Effector CD8-positive, alpha-beta T cell (primary cell): ENCODE measurements at places on chromosomes 6 and 20.

- DNase-seq = no peak
Measured at GRCh38 chr6:81590314-81590691, 162.2 kb downstream of the TENT5A start.

GRCh38 chr6:157107915-157108651 lies 215.2 kb downstream of the TMEM242 start:
- DNase-seq = no peak

DNA sequence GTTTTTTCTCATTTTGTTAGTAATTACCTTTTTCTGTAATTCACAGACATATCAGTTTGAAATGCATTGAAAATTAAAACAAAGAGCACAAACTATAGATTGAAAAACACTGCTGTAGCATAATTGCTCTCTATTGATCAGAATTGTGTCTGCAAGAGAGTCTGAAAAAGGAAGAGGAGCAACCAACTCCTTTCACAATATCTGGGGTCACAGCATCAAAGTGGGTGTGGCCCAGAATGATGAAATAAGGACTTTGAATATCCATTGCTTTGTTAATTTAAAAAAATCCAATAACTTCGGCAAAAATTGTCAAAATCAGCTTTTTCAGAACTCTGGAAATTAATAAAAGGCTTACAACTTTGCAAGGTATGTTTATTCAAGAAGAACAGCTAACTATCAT lies 99.2 kb downstream of the MYLK4 start:
- no peak for DNase-seq

DNA sequence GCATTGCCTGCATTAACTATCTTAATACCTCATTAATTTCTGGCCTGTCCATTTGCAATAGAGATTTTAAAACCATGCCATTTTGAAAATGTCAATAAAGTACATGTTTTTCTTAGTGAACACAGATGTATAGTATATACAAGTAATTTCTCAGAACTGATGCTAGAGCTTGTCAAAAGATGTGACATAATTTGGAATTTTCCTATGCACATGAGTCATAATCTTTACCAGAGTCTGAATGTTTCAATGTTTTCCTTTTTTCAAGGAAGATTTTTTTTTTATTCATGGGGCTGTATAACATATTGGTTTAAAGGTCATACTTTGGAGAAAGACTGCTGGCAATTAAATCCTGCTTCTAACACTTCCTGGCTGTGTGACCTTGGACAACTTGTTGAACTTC lies 1347.5 kb upstream of the ADGRB3 start:
- no peak for DNase-seq

- no peak for DNase-seq
Measured at GRCh38 chr6:103011605-103012004, 1618.1 kb downstream of the GRIK2 start.

GRCh38 chr6:41966961-41967311 lies 25.3 kb upstream of the CCND3 start:
- DNase-seq = no peak

DNA sequence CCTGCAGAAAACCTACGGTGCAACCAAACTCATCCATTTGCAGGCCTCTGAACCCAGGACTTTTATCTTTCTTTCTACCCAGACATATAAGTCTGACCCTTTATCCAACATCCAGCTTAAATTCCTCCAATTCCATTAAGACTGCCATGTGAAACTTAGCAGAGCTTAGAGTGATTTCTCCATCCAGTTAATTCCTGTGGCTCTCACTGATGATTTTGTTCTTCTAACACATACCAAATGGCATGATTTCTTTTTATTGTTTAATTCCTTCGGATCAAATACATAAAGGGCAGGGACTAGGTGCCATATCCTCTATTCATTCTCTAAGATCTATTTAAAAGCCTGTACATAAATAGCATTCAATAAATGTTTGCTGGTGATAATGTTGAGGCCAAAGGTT lies 92.9 kb downstream of the TASP1 start:
- no peak for DNase-seq

DNA sequence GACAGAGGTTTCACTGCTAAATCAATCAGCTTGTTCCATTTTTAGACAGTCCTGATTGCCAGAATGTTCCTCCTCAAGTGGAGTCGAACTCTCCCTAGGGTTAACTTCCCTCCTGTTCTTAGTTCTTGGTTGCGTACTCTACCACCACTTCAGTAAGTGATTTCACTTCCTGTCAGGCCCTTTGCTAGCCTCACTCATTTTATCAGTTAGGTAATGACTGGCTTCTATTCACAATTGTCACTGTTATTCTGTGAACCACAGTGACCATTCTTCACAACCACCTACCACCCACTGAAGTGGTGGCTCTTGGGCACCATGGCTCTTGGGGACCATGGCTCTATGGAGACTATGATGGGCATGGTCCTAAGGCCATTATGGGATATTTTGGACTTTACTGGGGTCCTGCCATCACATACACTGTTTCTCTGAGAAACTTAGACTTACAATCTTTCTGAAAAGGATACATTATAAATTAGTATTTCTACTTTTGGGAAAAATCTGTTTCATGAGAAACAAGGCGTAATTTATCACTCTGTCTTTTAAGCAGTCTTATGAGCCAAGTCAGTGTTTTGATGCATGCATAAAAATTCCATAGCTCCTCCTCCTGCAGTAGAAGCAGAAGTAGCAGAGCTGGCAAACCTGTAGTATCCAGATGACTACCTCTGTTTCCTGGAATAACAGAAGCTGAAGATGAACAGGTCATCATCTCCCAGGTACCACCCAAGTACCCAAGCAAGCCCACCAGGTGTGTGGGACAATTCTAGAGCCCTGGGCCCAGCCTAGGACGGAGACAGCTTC lies 66.3 kb downstream of the ATXN1 start:
- no peak for DNase-seq

DNA sequence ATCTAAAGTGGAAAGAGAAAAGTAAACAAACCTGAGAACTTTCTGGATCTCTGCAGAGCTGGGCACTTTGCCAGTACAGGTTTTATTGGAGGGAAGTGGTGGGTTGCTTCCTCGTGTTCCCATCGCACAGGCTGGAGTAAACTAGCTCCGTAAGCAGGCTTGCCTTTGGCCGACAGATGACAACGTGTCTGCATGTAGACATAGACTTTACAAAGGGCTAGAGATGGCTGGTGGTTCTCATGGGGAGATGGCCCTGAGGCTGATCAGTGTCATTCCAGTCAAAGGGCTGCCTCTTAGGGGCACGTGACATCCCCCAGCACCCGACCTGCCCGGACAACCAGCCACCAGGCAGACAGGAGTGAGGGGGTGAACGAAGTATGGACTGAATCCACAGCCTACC lies 98.8 kb downstream of the YTHDF1 start:
- DNase-seq = no peak

GRCh38 chr6:3142536-3142935 lies 14.8 kb downstream of the TUBB2A start:
- DNase-seq = no peak

- peak; percentile 76 for DNase-seq
Measured at GRCh38 chr6:33161354-33162331, 30.6 kb downstream of the COL11A2 start.

DNA sequence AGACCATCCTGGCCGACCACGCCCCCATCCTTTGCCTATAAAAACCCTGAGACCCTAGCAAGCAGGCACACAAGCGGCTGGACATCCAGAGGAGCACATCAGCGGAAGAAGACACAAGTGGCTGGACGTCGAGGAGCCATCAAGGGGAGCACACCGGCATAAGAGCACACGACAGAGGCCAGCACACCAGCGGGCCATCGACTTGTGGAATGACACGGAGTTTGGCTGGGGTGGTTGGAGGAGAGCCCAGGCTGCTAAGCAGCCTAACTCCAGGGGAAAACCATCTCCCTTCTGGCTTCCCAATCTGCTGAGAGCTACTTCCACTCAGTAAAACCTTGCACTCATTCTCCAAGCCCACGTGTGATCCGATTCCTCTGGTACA lies 44.8 kb upstream of the BCLAF1 start:
- no peak for DNase-seq

DNA sequence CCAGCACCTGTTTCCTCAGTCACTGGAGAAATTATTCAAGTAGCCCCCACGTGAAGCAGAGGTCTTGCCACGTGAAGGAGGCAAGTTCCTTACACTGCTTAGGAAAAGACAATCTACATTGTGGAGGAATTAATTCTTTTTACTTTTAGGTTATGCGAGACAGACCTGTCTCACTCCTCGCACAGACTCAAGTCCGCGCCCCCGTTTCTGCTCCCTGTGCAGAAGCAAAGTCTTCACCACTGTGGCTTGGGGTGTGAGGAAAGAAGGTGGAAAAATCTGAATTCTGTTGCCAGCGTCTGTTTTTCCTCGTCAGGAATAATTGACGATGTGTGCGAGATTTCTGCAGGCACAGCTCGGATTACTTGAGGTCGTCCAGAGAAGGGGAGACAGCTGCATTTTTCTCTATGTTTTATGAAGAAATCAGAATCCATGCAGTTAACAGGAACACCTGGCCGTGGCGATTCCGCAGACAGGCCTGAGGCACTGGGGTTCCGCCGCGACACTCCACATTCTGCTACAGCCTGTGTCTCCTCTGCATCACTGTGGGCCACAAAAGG lies 185.1 kb downstream of the SMOC2 start:
- DNase-seq = no peak

- no peak for DNase-seq
Measured at GRCh38 chr6:25706314-25707014, 48.1 kb upstream of the SLC17A4 start.

- no peak for DNase-seq
Measured at GRCh38 chr6:21171801-21172200, 421.8 kb upstream of the SOX4 start.

- no peak for DNase-seq
Measured at GRCh38 chr6:7261852-7262461, 51.0 kb downstream of the SSR1 start.

GRCh38 chr6:29747688-29748250 lies 24.5 kb downstream of the HLA-F start:
- no peak for DNase-seq

GRCh38 chr20:41697861-41698559 lies 79.8 kb upstream of the CHD6 start:
- DNase-seq = no peak

- DNase-seq = no peak
Measured at GRCh38 chr20:5189917-5190316, 63.1 kb downstream of the CDS2 start.

DNA sequence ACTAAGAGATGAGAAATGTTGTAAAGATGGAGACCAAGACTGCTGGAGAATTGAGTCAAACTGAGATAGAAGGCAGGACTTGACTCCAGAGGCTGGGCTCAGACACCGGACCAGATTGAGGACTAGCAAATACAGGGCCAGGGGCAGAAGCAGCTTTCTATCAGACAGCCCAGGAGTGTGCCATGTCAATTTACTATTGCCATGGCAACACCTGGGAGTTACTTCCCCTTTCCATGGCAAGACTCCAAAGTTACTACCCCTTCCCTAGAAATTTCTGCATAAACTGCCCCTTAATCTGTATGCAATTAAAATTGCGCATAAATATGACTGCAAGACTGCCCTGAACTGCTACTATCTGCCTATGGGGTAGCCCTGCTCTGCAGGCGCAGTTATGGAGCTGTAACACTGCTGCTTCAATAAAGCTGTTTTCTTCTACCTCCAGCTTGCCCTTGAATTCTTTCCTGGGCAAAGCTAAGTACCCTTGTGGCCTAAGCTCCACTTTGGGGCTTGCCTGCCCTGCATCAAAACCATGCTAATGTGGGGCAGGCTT lies 90.1 kb upstream of the EDN1 start:
- no peak for DNase-seq

DNA sequence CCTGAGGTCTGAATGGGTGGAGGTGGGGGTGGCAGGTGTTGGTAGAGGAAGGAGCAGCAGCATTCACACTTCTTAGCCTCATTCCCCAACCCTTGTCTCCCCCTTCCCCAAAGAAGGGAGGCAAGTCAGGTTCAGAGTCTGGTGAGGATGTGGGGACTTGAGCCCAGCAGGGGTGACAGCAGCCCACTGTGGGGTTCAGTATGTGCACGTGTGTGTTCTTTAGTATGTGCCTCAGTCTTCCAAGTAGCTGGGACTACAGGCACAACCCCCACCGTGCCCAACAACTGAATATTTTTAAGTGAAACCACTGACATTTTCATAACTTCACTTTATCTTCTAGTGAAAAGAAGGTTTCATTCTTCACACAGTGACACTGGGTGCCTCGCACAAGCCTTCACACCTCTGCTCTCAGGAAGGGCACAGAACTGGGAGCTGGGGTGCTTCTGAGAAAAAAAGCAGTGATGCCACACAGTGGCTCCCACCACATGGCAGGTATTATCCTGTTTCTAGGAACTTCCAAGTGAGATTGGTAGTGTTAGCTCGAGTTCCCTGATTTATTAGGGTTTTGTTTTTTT lies 33.4 kb upstream of the PRELID3B start:
- no peak for DNase-seq

DNA sequence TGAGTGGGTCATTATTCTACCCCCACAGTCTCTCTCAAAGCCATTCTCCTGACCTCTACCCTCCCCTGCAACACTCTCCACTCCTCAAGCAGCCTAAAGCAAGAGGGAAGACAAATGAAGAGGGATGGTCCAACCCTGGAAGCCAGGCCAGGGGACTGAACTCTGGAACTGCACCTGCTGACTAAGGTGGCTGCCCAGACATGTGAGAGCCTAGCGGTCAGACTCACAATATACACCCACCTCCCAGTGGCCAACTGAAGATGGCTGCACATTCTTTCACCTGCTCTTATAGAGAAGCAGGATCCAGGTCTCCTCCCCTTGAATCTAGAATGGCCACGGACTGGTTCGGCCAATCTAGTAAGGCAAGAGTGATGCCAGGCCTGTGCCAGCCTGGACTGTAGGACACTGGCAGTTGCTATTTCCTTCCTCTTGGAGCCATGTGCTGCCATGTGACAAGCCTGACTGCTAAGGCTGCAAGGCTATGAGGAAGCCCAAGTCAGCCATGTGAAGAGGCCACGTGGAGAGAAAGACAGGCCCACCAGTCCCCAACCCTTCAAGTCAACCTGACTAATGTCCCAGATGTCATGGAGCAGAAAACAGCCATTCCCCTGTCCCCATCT lies 31.8 kb downstream of the ACSS1 start:
- no peak for DNase-seq

GRCh38 chr6:104771258-104771832 lies 88.4 kb downstream of the HACE1 start:
- no peak for DNase-seq

- no peak for DNase-seq
Measured at GRCh38 chr6:169070506-169071176, 183.0 kb downstream of the THBS2 start.

- no peak for DNase-seq
Measured at GRCh38 chr20:64182146-64182865, 18.1 kb downstream of the MYT1 start.
